Stimulated activated CD8-positive, alpha-beta memory T cell treated with anti-CD3 and anti-CD28 coated beads, Interleukin-7, amount 100 ng/mL, for 1 hour (primary cell): ENCODE measurements at places on chromosomes 12 and 14.

- DNase-seq = no peak
Measured at GRCh38 chr12:83092606-83093005, 405.9 kb downstream of the TMTC2 start.

- no peak for DNase-seq
Measured at GRCh38 chr14:89479802-89480201, 62.8 kb upstream of the FOXN3 start.

DNA sequence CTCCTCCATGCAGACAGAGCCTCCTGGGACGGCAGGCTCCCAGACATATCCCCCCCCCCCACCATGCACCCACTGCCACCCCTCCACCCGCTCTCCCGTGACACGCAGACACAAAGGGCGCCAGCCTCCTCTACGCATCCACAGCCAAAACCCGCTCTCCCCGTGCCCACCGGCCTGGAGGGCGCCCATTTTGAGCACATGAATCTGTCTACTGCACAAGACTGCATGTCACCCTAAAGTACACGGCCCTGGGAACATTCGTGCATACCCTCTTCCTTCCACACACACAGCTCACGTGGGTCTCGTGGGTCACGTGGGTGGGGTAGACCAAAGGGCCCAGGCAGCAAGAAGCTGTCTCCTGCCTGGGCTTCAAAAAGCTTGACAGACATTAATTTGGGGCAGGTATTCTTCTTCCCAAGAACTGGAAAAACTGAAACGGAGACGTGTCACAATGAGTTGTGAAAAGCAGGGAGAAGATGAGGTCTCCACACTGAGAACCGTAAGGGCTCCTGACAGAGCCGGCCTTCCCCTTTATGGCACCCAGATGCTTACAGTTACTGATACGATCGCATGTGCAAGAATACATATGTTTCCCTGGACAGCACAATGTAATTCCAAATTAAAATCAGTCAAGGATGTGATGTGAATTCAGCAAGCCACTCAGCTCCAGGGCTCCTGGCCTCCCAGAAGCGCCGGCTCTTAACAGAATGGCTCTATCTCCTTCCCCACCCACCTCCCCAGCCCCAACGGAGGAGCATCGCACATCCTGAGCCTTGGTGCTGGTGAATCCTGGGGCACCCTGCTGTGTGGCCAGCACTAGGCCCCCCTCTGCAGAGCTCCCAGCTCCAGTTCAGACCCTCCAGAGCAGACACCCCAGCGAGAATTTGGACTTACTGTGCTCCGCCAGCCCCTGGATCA lies 1.9 kb downstream of the TGFB3 start:
- no peak for DNase-seq

DNA sequence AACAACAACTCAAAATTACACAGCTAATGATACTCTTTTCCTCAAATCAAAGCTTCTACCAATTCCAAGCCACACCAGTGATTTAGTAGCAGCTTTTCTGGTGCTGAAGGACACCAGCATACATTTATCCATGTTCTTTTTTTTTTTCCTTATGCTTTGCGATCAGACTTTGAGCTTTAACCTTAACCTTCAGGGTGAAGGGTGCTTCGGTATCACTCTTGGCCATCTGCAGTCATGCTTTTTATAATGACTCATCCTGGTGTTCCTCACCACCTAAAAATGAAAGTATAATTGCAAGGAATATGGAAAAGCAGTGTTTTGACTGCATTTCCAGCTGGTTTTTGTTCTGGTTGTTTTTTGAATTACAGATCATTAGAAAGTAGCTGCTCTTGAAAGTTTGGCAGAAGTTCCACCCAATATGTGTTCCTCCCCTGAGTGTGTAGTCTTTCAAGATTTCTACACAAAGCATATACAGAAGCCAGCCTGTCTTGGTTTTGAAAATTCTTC lies 1.3 kb upstream of the SLC41A2 start:
- DNase-seq = no peak

- DNase-seq = no peak
Measured at GRCh38 chr14:90600619-90601018, 203.8 kb downstream of the CALM1 start.

- DNase-seq = no peak
Measured at GRCh38 chr12:76173756-76174155, 89.3 kb upstream of the NAP1L1 start.

GRCh38 chr12:22256041-22256441 lies 78.5 kb downstream of the ST8SIA1 start:
- DNase-seq = no peak

DNA sequence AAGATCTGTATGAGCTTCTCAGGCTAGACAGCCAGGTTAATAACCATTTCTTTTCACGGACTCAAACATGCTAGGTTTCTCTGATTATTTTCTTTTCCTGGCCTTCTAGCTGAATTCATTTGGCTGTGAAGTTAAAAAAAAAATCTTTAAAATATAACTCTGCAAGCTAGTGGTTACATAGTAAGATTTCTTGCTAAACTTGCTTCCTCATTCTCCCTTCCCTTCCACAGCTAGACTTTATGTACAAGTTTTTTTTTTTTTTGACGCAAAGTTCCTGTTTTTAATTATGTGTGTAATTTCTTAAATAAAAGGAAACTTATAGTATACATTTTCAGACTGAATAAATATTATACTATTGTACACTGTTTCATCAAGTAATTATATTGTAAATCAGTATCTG lies 145.4 kb downstream of the TMTC2 start:
- DNase-seq = no peak

DNA sequence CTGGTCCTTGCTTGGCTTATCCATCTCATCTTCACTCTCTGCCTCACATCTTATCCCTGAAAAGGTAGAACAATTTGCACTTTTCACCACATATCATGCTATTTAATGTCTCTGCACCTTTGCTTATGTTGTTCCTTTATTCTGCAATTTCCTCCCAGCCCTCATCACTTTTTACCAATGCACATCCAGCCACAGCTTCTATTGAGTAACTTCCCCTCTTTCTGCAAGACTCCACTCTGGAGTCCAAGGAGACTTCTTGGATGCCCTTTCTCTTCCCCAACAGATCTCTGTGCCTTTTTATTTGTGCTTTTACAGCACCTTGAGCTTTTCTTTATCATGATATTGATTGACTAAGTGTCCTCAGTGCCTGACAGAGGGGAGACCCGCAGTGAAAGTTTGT lies 797.1 kb downstream of the VRK1 start:
- no peak for DNase-seq

DNA sequence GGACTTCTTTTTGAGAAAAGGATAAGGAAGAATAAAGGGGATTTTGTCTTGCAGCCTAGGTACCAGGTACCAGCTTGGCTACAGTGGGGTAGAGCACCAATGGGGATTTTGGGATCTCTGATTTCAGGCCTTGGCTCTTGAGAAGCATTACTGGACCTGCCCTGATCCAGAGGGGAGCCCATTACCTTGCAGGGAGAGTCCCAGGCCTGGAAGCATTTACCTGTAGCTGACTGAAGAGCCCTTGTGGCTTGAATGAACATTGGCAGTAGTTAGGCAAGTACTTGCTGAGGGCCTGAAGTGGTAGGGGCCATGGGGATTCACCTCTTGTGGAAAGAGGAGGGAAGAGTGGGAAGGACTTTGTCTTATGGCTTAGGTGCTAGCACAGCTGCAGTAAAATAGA lies 308.2 kb upstream of the FBXO33 start:
- no peak for DNase-seq

DNA sequence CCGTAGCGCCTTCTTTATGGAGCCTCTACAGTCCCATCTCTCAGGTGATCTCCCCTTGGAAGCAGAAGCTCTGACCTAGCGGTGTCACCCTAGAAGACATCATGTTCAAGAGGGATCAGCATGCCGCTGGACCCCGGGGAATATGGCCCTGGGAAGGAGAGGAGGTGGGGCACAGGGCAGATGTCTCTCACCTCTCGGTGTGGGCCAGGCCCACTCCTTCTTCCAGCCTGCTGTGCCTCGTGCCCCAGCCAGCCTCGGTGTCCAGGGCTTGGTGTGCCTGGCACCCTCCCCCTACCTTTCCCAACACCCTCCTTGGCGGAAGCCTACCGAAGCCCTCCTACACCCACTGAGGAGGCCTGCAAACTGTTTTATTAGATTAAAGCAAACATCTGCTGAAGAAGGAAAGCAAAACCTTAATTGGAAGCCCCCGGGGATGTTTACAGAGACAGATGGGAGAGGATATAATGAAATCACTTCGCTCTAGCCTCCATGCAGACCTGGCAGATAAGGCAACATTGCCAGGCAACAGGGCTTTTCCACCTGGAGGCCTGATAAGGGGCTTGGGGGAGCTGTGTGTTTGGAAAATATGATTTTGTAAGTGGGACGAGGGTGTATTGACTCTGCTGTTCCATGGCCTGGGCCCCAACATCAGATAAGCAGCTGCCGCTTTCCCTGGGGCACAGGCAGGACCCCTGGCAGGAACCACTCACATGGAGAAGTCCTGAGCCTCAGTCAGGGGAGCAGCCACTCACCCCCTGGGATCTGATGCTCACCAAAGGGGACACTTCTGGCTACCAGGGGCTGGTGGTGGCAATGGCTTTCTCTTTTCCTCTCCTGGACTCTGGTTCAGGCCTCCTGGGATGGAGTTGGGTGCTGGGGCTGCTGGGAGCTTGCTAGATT lies 5.7 kb upstream of the CHGA start:
- DNase-seq = no peak

DNA sequence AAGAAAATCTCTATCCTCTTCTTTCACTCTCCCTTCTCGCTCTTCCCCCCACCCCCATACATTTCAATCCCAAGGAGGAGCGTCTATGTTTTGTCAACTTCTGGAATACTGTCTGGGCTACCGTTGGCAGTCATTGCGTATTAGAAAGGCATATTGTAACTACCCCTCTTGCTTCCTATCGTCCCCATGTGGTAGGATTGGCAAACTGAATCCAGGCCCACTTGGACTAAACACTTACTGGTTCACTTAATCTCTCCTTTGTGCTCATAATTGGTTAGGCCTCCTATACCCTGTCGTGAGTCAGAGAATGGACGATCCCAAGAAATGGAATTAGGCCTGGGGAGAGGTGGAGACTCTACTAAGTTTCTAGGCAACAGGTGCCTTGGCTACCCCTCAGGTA lies 68.8 kb upstream of the SLC8A3 start:
- DNase-seq = no peak

DNA sequence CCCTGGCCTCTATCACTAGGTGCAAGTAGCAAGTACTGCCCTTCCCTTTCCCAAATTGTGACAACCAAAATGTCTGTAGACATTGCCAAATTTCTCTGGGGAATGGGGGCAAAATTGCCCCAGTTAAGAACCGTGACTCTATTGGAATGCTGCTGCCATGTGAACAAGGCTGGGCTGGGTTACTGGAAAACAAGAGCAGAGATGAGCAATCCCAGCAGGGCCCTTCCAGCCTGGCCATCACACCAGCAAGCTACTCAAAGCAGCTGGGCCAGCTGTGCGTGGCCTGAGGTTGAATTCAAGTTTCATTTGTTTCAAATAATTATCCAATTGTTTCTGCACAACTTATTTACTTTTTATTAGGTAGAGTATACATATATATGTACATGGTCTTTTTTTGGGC lies 103.4 kb upstream of the PKP2 start:
- DNase-seq = no peak

DNA sequence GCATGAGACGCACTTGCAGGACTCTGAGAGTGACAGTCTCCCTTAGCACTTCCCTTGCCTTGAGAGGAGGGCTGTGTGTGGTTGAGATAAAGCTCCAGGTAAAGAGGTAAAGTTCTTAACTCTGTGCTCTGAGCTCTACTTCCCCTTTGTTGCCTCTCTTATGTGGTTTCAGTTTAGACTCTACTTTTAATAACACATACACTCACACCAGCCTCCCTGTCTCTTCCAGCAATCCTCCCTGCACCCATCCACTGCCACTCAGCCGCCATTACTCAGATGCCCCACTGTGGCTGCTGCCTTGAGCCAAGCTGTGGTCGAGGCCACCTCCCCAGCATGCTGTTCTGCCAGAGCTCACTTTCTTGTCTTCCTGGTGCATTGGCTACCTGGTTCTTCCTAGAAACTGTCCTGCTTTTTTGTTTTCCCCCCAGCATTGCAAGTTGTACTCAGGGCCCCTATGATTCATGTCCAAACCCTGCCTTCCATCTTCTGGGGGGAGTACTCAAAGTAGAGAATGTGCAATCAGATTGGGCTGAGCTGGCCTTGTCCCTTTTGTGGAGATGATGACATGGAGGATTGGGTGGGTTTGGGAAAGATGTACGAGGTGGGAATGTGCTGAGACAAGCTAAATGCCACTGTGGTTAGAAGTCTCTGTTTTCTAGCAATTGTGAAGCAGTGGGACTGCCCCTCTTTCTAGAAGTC lies 115.5 kb upstream of the PARP11 start:
- DNase-seq = no peak

DNA sequence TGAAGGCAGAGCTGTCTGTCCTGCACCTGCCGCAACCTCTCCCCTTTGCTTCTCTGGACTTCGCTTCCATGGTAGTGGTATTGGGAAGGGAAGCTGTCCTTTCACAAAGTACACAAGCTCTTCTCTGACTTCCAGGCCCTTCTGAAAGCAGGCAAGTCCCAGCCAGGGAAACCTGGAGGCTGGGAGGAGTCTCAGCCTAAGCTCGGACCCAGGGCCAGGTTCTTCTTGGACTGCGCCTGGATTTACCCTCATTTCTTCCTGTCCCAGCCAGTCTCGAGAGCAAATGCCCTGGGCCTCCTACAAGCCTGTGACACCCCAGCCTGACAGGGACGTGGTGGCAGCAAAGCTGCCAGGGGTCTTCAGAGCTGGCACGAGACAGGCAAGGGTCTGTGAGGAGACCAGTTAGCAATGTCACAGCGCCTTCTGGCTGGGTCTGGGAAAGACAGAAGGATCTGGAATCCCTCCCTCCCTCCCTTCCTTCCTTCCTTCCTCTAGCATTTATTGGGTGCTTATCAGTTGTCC lies 22.4 kb downstream of the ISCA2 start:
- no peak for DNase-seq

DNA sequence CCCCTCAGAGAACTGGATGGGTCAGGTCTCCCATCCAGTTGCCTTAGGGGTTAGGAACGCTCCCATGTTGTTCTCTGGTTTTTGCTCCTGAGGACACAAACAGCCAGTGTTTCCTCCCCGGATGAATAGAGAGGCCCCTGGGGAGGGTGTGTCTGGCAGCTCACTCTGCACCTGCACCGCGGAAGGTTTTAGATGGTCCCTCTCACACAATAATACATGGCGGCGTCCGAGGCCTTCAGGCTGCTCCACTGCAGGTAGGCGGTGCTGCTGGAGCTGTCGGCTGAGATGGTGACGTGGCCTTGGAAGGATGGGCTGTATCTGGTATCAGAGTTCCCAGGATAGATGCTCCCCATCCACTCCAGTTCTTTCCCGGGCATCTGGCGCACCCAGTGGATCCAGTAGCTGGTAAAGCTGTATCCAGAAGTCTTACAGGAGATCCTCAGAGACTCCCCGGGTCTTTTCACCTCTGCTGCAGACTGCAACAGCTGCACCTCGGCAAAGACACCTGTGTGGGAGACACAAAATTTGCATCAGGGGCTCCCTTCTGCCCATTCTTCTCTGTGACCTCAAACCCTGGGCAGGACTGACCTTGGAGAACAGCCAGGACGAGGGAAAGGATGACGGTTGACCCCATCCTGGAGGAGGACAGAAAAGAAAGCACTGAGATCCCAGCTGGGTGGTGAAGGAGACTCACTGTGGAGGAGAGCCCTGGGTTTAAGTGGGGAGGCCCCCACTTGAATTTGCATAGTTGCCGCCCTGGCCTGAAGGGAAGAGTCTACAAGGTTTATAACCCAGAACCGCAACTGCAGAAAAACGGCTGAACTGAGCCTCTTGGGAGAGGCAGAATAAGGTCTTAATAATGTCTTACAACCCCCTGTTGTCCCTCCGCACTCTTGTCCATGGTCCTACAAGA lies 1324.8 kb downstream of the TMEM121 start:
- DNase-seq = no peak
